NCI-H1105 treated with DMSO at 0.1 percent for 48 hours (cell line): ENCODE measurements at places on chromosomes 4 and X.

- DNase-seq: no peak
Measured at GRCh38 chr4:82984459-82984858, 26.2 kb downstream of the LIN54 start.

- DNase-seq: no peak
Measured at GRCh38 chr4:47010912-47011446, 17.6 kb upstream of the GABRA4 start.

DNA sequence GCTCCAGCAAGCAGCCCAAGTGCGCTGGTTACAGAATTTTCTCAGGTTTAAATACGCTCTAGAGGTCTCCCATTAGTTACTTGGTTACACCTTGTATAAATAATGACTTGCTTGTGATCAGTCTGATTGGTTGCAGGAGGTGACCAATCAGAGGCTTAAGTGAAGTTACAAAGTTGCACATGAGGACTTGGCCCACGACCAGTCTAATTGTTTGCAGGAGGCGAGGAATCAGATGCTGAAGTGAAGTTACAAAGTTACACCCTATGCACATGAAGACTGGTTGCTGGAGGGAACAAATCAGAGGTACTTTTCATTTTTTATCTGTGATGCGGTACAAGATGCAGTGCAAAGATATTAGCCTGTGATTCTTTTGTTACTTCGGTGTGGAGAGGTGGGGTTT lies 80.7 kb downstream of the UBE2NL start:
- no peak for DNase-seq

- no peak for DNase-seq
Measured at GRCh38 chrX:130726661-130727060, 176.3 kb downstream of the ENOX2 start.

DNA sequence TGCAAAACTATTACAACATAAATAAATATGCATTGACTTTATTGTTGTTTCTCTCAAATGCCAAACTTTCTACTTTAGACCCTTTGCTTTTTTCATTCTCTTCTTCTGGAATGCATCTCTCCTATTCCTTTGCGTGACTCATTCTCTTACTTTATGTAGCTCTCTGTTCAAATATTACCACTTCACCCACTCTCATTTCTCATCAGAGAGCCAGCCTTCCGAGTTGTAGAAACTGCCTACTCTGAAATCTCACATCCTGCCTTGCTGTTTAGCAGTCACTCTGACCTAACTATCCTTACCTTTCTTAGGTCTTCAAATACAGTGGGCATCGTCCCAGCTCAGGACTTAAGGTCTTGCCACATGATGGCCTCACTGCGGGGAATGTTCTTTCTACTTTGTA lies 143.5 kb downstream of the GALNTL6 start:
- DNase-seq: no peak

DNA sequence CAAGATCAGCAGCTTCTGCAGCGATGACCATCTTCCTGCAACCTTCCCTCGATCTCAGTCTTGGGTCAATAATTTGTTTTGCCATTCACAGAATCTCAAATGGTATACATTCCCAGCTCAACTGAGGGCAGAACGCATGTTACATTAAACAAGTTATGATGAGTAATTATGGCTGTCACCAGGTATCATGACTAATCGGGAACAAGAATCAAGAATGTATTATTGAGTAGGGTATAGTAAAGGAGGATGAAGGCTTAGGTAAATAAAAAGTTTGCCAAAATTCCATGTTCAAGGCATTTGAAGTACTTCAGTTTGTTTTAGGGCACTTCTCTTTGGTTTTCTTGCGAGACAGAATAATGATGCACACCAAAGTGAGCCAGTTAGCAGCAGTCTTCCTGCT lies 194.1 kb downstream of the SH2D1A start:
- no peak for DNase-seq

DNA sequence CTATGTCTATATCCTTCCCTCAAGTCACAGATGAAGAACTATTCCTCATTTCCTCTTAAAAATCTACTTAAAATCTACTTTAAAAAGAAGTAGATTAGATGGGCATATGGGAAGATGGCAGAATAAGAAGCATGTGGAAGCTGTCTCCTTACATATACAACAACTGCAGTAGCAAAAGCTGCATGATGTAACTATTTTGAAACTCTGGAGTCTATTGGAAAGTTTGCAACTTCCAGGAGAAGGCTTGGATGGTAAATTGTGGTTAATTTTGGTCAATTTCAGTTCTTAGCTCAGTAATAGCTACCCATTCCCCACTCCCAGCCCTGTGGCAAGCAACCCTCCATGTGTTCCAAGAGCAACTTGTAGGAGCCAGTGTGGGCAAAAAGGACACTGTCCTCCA lies 36.9 kb downstream of the MORC4 start:
- no peak for DNase-seq

DNA sequence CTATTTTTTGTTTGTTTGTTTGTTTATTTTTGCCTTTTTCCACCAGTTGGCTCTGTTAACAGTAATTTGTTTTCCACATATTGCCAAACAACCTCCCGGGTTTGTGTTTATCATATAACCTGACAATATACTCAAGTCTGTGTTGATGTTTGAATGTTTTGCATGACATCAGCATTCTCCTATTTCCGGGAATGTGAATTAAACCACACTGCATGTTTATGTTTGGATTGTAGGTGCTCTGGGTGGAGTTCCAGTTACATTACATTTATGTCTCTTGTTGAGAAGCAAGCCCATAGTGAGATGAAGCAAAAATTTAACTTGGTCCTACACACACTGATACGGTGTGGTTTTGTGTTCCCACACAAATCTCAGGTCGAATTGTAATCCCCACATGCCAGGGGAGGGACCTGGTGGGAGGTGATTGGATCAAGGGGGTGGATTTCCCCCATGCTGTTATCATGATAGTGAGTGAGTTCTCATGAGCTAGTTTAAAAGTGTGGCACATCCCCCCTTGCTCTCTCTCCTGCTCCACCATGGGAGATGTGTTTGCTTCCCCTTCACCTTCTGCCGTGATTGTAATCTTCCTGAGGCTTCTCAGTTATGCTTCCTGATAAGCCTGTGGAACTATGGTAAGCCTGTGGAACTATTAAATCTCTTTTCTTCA lies 54.4 kb upstream of the CLNK start:
- DNase-seq: no peak
